ENCODE measurements at places on chromosomes 1 and 21.

- ATAC-seq = no peak
These were observed 779.0 kb upstream of the ADGRL4 start for GRCh38 chr1:79785561-79785960.

GRCh38 chr1:116910379-116911187 lies 867 bp downstream of the PTGFRN start:
- ATAC-seq = peak; percentile 74

DNA sequence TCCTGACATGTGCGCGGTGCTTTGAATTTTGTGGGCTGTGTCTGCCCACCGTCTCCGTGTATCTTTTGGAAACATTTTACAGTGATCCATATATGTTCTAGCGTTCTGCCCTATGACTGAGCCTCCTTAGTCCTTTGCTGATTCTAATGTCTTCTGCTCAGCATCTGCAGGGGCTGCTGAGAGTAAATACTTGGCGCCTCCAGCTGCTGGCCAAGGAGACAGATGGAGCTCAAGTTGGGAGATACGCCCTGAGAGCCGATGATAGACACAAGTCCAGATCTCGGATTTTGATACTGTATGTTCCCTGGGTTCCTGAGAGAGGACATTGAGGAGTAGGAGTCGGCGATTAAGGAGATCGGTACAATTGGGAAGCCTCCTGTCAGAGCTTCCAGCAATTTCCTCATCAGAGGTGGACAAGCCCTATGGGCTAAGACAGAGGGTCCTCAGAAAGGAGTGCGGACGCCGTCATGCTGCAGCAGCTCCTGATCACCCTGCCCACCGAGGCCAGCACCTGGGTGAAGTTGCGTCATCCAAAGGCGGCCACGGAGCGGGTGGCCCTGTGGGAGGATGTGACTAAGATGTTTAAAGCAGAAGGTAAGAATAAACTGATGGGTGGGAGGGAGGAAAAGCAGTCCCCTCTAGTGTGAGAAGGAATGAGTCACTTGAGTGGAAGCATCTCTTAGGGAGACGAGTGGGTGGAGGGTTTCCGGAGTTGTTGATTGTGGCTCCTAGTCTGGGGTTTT lies 390 bp downstream of the ZFP69B start:
- peak; percentile 88 for ATAC-seq

DNA sequence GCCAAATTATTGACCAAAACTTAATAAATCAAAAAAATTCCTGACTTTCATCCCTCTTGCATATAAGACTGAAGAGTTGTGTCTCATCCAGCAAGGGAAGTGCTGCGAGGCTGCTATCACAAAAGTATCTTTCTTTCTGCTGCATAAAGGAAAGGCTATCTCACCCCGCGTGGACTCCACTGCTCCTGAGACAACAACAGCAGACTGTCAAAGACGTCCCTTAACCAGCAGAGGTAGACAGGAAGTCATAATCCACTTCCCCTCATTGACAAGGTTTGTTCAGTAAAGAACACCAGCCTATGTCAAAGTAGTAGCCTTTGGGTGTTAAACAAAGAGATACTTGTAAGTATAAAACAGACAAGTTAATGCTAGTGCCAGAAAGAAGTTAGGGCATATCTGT lies 29.4 kb downstream of the VPS26C start:
- ATAC-seq = no peak

DNA sequence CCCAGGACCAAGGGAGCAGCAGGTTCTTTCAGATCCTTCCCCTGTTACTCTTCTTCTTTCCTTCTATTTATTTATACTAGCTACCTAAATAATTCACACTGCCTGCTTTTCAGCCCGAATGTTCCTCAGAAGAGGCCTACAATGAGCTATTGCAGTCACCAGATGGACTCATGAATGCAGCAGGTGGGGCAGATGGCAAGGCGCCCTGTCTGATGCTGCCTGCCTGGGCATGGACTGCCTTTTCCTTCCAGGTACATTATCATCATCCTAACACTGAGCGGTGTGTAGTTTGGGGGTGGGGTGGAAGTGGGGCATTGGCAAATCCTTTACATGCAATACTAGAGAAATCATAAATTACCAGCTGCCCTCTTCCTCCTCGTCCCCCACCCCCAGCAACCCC lies 17.6 kb downstream of the ESRRG start:
- ATAC-seq = no peak

- peak; percentile 46 for ATAC-seq
These were observed 16.7 kb upstream of the LYST start for GRCh38 chr1:235883261-235883927.

- no peak for ATAC-seq
These were observed 122.5 kb downstream of the SMYD2 start for GRCh38 chr1:214403431-214403830.

DNA sequence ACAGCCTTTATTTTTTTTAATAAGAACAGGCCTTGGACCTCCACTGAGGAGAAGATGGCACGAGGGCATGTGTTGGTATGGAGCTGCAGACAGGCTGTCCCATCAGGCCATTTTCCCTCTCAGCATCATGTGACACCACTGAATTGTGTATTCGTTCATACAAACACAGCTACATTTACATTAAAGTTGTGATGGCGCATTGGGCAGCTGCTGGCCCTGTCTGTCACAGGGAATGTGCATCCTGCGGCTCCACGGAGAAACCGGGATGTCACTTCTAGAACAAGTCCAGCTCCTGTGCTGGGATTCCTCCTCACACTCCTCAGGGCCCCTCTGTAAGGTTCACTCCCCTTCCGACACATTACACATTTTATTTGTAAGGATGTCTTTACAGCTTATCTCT lies 147.6 kb upstream of the TNR start:
- no peak for ATAC-seq

- no peak for ATAC-seq
These were observed 53.0 kb upstream of the ARTN start for GRCh38 chr1:43880604-43881003.

DNA sequence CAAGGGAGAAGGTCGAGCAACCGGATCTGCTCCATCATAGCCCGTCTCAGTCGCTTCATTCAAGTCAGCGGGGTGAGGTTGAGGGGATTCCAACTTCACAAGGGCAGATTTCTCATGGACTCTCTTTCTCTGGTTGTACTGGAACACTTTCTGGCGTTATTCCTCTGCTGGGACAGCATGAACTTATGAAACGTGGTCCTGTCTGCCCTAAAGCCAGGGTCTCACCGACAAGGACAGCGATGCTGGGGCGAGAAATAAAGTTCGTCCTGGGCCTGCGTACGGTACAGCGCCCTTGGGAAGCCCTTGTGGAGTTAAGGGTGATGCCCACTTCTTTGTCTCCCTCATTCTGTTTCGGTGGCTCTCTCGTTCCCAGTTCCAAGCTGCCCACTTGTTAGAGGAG lies 1.3 kb upstream of the FLVCR1 start:
- ATAC-seq = no peak

- ATAC-seq = no peak
These were observed 200.2 kb downstream of the PDE4B start for GRCh38 chr1:65992831-65993271.

DNA sequence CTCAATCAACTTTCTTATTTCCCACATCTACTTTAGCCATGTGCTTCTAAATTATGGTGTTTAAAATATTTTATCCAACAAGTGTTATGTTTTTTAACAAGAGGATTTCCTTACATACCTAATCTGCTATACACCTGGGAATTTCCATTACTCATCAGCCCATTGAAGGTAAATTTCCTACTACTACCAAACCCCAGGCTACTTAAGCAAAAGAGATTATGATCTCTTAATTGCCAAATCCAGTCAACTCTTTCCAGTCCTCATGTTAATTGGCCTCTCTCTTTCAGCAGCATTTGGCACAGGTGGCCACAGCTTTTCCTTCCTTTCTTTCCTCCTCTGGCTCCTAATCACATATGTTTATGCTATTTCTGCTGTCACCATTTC lies 5.1 kb upstream of the C1orf162 start:
- no peak for ATAC-seq

DNA sequence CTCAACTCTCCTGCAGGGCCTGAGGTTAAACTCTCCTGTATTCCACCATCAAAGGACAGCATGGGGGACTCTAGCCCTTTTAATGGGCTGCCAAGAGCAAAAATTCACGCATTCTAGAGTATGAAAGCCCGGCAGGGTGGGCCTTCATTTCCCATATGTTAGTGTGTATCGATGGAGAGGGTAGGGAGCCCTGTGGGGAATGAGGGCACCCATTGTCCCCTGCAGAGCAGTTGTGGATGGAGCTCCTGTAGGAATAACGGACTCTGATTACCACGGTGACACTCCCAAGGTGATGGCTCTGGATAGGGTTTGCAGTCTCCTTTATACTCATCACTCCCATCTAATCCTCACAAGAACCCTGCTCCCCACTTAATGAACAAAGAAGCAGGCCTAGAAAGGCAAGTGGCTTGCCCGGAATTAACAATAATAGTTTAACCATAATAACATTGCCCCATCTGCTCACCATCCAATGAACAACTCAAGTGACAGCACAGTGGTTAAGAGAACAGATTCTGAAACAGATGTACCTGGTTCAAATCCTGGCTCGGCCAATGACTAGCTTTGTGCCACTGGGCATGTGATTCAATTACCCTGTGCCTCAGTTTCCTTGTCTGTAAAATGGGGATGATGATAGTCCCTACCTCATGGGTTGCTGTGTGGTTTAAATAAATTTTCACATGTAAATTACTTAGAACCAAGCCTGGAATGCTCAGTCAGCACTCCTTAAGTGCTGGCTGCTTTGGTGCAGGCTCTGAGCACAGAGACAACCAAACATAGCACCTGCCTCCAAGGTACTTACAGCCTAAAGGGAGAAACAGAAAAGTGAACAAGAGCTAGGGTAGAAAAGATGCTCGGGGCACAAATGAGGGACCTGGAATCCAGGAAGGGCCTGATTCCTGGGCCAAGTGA lies 29.0 kb downstream of the HIVEP3 start:
- ATAC-seq = no peak

GRCh38 chr1:24391882-24392603 lies 21.5 kb downstream of the STPG1 start:
- ATAC-seq = peak; percentile 89

GRCh38 chr1:230977761-230978490 lies 735 bp downstream of the TTC13 start:
- ATAC-seq = no peak

GRCh38 chr1:171420810-171421209 lies 64.5 kb upstream of the PRRC2C start:
- ATAC-seq = peak; percentile 92

DNA sequence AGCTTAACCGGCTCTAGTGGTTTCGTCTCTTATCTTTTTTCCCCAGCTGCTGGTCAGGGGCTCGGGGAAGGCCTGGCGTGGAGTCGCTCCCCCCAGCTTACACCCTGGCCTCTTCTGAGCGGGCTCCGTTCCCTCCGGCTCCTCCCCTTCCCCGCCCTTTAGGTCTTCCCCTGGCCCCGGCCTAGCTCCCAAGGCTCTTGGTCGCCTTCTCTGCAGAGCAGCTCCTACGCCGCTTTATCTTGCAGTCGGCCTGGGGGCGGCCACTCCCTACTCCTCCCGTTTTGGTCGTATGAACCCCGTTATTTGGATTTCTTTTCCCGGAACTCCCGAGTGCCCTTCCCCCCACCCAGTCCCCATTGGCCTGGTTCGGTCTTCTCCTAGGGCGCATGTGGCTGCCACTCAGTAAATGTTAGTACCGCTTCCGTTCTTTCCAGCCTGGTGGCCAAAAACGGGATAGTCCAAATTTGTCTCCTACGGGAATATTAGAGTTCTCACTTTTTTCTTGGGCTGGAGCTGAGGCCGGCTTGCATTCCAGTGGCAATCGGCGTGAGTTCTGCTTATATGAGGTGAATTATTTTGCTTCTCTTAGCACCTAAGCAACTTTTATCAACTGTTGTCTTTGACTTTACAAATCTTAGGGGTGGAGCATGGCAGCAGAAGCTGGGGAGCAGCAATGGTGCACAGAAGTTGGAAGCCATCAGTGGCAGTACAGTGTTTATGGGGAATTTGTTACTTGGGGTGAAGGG lies 467 bp downstream of the THRAP3 start:
- ATAC-seq = peak; percentile 70

- no peak for ATAC-seq
These were observed 20.3 kb upstream of the A3GALT2 start for GRCh38 chr1:33341190-33341589.

- ATAC-seq = no peak
These were observed 130.4 kb downstream of the AK5 start for GRCh38 chr1:77412069-77412819.

DNA sequence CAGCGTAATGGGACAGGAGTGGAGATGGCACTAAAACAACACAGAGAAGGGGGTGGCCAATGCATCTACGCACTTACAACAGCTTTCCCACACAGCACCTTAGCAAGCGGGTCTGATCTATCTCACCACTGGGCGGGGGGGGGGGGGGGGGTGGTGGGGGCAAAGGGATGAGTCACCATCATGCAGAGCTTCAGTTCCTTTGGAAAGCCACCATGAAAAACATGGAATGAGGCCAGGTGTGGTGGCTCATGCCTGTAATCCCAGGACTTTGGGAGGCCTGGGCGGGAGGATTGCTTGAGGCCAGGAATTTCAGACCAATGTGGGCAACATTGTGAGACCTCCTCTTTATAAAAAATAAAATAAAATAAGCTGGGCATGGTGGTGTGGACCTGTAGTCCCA lies 47.2 kb downstream of the KLHDC7A start:
- ATAC-seq = no peak

DNA sequence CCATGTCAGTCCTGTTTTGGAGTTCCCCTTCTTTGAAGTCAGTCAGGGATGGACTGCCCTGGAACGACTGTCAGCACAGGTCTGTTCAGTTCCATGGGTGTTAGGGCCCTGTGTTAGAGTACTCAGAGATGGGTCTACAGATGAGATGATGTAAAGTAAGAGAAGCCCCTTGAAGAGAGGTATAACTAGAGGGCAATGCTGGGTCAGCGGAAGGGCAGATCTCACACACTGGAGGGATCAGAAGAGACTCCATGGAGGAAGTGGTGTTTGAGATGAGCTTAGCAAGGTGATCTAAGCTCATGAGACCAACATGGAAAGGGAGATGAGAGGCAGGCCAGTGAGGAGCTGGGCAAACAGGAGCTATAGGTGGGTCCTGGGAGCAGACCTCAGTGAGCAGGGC lies 7.6 kb downstream of the PPFIA4 start:
- ATAC-seq = no peak

DNA sequence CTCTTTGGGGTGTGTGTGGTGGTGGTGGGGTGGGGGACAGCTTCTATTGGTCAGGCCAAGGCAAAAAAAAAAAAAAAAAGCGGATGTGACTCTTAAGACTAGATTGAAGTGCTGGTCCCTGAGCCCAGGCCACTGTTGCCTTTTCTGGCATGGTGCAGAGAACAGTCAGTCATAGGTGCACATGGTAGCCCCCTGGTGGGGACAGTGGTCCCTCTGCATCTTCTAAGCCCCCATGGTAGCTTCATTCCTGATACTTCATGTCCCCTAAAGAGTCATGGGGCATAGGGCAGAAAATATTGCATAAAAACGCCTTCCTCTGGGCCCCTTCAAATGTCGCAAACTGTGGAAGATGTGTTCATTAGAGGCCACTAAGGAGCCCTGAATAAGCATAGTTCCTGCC lies 371.8 kb downstream of the NPHP4 start:
- no peak for ATAC-seq

GRCh38 chr1:239926184-239926583 lies 165.5 kb upstream of the FMN2 start:
- ATAC-seq = no peak

Data from activated T-helper 17 cell treated with anti-CD3 and anti-CD28 coated beads, Interleukin-2, amount 50 U/mL, for 72 hours (primary cell).